ENCODE measurements at places on chromosomes 12 and 14.

GRCh38 chr12:3838076-3838475, 35.1 kb downstream of the PARP11 start:
- peak; percentile 8 for DNase-seq

- DNase-seq, result peak; percentile 6
These were observed 7.7 kb upstream of the TMEM132D start for GRCh38 chr12:129911428-129912049.

GRCh38 chr12:50926415-50926814, 25.9 kb upstream of the HIGD1C start:
- DNase-seq, result no peak

DNA sequence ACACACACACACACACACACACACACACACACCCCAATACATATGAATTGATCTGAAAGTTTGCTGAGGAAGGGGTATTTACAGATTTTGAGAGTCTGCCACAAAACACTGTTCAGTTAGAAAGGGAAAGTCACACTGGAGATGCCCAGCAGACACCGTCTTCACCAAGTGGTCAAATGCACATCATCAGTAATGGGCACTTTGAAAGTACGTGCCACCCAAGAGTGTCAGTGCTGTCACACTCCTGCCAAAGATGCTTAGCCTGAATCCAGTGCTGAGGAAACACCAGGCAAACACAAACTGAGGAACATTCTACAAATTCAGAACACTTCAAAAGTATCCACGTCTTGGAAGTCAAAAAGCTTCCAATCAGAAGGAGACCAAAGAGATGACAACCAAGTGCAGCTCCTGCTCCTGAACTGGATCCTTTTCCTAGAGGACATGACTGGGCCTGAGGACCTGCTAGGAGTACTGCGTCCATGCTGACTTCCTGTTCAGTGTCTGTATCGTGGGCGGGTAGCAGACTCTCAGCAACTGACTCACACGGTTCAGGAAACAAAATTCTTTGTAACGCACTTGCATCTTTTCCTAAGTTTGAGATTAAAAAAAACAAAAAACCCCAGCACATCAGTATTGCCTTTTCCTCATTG, 18.6 kb downstream of the PSMC1 start:
- DNase-seq, result no peak

- DNase-seq, result no peak
These were observed 448.7 kb upstream of the FBXO33 start for GRCh38 chr14:39880965-39881364.

DNA sequence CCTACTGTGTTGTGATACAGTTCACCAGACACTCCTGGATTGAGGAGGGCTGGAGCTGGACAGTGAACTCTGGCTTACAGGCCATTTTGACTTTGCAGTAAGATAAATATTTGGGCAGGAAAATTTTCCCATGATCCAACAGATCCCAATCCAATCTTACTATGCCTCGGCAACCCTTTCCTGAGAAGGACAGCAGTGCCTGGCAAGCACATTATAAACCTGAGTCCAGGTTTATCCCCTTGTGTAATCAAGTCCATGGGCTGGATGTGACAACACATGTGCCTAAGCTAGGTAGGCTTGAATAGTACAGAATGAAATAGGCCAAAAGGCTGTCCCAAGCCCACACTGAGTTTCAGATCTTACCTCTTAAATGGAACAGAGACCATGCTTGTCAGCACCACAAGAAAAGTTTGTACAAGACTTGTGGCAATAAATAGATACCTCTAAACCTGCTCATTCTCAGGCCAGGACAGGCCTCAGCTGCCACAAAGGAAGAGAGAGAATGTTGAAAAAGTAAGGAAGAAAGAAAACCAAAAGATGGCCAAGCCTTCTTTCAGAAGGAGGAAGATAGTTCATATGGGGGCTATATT, 34.9 kb downstream of the CREBL2 start:
- no peak for DNase-seq

- no peak for DNase-seq
These were observed 3.0 kb upstream of the CLEC2B start for GRCh38 chr12:9872162-9872561.

- no peak for DNase-seq
These were observed 3.0 kb upstream of the CRACR2A start for GRCh38 chr12:3755898-3756297.

- DNase-seq, result no peak
These were observed 48.8 kb upstream of the PAPLN start for GRCh38 chr14:73188501-73188911.

DNA sequence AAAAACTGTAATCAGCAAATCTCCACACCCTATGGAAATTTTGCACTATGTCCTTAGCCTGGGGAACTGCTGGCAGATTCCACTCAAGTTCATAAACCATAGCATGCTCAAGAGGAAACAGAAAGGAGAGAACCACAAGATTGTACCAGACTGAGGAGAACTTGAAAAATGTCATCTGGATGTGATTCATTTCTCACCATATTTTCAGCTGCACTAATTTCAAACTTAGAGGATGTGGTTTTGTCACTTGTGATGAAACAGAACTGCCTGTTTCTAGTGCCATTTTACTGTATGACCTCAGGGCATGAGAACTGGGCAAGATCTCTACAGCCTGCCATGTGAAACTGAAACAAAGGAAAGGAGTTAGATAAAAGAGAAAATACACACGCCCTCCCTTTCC, 1493.1 kb upstream of the FLRT2 start:
- no peak for DNase-seq

DNA sequence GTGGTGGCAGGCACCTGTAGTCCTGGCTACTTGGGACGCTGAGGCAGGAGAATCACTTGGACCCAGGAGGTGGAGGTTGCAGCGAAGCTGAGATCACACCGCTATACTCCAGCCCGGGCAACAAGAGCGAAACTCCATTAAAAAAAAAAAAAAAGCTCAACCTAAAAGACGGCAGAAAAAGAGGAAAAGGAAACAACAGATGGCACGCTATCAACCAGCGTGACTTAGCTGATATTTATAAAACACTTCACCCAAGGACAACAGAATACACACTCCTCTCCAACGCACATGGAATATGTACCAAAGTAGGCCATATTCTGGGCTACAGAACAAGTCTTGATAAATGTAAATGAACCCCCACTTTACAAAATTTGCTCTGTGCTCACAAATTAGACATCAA, 34.0 kb upstream of the CLMN start:
- DNase-seq, result no peak

DNA sequence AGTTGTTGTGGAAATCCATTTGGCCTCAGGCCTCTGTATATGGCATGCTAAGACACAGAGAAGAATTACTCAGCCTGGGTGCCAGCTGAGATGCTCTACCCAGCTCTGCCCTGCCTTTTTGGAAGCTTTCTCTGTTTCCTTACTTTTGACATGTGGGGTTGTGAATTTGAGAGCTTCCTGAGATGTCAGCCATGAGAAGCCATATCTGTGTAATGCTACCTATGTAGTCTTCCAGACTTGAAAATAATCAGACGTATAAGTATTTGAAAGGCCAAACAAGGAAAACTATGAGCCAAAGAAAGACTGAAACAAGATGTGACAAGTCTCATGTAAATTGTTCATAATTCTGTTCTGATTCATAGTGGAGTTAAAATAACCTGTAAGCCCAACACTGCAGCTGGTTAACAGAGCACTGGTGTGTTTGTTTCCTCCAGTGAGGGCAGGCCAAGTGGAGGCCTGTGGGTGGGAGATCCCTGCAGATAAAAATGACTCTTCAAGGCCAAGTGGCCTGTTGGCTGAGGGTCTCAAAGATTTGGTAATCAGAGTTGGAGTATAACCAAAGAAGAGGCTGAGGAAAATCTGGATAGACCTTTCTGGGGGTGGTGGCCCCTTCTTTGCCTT, 94.0 kb downstream of the TMX1 start:
- DNase-seq, result no peak

DNA sequence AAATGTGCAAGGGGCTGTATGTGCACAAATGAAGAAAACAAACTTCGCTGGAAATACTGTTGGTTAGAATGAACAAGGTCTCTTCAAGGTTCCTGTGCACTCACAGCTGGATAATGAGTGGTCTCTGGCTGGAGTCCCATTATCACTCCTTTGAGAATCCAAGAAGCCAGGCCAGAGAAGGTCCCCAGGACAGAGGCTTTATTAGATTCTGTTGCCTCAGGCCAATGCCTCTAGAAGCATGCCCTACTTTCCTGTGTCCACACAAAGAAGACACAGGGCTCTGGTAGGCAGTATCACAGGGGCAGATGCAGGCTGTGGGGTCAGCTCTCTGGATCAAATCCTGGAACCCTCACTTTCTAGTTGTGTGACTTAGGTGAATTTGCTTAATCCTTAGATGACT, 384.7 kb downstream of the GRIN2B start:
- DNase-seq, result no peak

DNA sequence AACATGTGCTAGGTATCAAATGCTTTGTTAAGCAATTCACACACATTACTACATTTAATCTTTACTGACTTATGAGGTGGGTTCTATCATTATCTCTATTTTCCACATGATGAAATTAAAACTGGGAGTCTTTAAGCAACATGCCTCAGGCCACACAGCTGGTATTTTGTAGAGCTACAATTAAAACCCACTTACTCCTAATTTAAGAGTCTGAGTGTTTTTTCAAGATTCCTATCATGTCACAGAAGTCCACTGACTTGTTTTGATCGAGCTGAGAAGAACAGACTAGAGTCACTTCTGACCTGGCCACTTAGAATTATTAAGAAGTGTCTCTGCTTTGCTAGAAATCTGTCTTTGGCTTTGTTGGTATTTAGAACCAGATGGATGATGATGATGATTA, 670.7 kb downstream of the NRXN3 start:
- DNase-seq, result no peak

DNA sequence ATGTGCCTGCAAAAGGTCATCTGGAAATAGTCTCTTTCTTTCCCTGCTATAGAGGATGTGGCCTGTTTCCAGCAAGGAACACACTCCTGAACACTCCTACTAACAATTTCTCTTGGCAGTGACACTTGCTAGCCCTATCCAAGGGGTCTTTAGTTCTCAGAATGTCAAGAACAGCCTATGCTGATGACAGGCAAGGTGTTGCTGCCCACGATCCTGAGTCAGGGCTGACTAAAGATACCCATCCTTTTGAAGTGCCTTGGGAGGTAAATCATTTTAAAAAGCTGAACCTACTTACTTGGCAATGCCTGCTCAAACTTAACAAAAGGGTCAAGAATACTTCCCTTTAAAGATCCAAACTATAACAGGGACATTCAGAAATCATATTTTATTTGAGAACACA, 1146.4 kb downstream of the VRK1 start:
- DNase-seq, result no peak

- DNase-seq, result no peak
These were observed 10.2 kb upstream of the LRRC10 start for GRCh38 chr12:69620921-69621320.

DNA sequence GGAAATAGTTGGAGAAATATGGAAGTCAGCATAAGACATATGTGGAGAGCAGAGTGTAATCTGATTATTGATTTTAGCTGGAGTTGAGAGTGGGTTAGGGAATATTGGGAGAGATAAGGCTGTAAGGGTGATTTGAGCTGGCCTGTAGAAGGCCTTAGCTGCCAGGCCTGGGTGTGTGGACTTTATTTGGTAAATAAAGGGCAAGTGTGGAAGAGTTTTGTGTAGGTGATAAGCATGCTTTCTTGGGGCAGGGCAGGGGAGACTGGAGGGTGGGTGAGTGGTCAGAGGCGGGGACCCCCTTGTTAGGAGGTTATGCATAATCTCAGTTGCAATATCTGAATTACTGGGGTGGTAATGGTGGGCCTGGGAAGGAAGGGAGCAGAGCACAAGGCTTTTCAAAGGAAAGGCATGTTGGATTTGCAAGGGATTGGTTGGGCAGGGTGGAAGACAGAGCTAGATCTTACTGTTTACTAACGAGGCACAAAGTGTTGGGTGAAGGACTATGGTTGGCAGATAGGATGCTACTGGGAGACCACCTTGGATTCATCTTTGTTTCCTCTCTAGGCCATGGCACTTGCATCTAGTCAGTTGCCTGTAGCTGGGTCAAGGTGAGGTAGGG, 5.5 kb downstream of the KHNYN start:
- DNase-seq, result no peak

GRCh38 chr12:102824218-102824835, 92.7 kb downstream of the PAH start:
- no peak for DNase-seq
